GM12878 (cell line): ENCODE measurements at places on chromosomes 5 and 9. TPM values are rescaled to one million over a fixed set of nuclear protein-coding genes. Genes with fewer than 3 reads are reported as not detected.

CCL21 gene
- total RNA-seq, result 0.24 and 0.26 TPM in 2 replicates

PPP3R2 gene
- not detected in 2 replicates for total RNA-seq

SEMA5A gene
- total RNA-seq, result 0.21 and 0.28 TPM in 2 replicates

ZFP62 gene
- total RNA-seq, result 20.3 and 24.8 TPM in 2 replicates

PDE6A gene
- total RNA-seq, result not detected in 2 replicates

IFNA21 gene
- total RNA-seq, result not detected in 2 replicates

GRCh38 chr5:181217111-181217802 is 5.8 kb upstream of the TRIM41 start:
- peak; percentile 25 for DNase-seq

DNA sequence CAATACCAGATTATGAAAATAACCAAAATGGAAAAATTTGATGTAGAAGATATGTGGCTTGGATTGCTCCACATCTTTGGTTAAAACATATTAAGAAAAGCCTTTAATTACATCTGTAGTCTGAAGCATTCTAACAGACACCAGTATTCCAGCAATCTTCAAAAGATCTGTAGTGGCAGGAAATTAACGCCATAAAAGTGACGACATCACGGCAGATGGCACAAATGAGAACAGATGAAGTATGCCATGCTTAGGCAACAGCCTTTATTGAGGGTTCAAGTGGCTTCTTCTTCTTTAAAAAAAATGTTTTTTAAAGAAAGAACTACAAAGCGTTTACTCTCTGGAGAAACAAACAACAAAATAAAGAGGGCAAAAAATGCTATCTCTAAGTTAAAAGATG is 164.2 kb downstream of the MEF2C start:
- DNase-seq, result no peak

DNA sequence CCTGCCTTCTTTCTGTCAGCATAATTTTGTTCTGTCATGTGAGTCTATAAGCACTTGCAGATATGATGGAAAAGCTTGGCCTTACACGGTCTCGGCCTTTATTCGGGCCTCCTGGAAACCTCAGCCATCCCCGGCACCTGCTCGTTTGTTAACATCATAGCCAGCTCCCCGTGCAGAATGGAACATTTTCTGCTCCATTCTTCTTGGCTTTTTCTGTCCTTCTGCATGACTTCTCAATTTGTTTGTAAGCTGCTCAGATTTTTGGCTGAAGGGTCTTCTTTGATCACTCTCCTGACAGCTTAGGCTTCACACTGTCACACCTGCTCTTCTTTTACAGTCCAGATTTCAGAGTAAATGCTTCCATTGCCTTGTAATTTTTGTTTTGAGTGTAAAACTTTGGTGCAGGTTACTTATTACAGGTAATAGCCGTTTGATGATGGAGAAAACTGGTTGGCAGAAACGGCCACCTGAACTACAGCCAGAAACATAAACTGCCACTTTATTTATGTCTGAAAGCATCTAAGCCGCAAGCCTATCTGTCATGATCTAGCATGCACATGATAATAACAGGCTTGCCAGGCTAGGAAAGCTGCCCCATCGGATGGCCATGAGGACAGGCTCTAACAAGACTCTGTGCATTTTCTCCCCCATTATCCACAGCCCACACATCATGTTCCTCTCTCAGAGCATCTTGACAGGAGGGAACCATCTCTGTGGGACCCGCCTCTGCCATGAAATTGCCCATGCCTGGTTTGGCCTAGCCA is 197.0 kb downstream of the AOPEP start:
- DNase-seq, result no peak

- DNase-seq, result no peak
Observed at GRCh38 chr5:139639619-139640380, 8.3 kb upstream of the CXXC5 start.

- DNase-seq, result no peak
Observed at GRCh38 chr9:101162231-101162630, 133.7 kb downstream of the PLPPR1 start.

- no peak for DNase-seq
Observed at GRCh38 chr9:81387360-81388106, 301.8 kb downstream of the TLE1 start.

GRCh38 chr9:125443367-125443766 is 181.7 kb downstream of the GAPVD1 start:
- no peak for DNase-seq

GRCh38 chr9:124786881-124787573 is 10.1 kb downstream of the OLFML2A start:
- no peak for DNase-seq

DNA sequence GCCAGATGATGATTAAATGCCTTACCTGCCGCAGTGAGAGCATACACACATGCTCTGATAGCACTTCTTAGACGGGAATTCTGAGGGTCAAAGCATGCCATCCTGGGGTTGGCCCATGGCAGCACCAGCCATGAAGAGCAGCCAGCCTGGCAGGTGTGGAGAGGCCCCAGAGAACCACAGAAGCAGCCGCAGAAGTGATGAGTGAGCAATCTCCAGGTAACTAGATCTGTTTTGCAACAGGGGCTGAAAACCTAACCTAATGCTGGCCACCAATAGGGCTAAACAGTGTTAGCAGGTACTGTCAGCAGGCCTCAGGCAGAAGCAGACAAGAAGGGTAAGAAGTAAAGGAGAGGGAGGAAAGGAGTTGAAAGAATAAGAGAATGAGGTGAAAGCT is 33.5 kb upstream of the HOMER1 start:
- DNase-seq, result no peak

GRCh38 chr5:149546974-149547373 is 4.3 kb downstream of the CSNK1A1 start:
- DNase-seq, result no peak

GRCh38 chr5:90792725-90793124 is 234.1 kb downstream of the ADGRV1 start:
- DNase-seq, result no peak

DNA sequence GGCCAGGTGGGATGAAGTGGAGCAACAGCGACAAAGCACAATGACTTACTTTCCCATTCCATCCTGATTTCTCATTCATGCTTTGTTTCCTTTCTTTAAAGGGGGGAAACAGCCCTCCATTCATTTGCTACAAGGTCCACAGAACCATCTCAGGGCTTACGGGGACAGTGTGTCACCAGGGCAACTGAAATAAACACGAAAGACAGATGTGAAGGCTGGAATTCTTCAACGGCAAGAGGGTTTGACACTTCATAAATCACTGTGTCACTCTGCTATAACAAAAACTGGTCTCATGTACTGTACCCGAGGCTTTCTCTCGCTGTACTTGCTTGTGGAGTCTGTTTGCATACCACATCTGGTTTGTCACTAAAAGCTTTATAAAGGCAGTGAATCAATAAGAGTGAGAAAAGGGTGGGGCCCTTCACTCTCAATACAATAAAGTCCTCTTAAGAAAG is 150.8 kb downstream of the EFNA5 start:
- peak; percentile 33 for DNase-seq

DNA sequence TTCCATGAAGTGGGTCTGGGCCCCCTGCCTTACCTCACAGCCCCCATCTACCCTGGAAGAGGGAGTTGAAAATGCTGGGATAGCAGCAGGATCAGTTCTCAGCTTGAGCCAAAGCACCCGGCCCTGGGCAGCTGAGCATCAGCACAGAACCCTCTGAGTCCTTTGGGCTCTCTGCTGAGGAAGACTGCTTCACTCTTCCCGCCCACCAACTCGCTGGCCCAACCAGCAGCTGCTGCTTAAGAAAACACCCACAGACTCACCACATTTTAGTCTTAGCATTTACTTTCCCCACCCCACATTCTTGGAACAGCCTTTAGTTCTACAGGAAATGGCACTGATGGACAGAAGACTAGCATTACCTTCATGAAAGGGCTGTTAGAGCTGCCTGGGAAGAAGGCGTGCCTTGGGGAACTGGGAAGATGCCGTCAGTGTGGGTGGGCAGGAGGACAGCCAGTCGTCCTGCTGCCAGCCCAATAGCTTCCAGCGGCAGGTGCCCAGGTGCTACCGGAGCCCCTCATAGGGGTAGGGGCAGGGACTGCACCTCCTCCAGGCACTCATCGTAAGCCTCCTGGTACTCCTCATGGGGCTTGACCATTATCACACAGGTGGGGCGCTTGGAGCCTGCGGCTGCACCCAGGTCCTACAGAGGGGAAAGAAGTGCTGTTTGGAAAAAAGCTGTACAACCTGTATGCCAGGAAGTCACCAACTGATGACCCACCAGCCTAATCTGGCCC is 4.3 kb downstream of the NHP2 start:
- DNase-seq, result no peak

GRCh38 chr5:178420354-178420781 is 169.8 kb downstream of the COL23A1 start:
- no peak for DNase-seq

DNA sequence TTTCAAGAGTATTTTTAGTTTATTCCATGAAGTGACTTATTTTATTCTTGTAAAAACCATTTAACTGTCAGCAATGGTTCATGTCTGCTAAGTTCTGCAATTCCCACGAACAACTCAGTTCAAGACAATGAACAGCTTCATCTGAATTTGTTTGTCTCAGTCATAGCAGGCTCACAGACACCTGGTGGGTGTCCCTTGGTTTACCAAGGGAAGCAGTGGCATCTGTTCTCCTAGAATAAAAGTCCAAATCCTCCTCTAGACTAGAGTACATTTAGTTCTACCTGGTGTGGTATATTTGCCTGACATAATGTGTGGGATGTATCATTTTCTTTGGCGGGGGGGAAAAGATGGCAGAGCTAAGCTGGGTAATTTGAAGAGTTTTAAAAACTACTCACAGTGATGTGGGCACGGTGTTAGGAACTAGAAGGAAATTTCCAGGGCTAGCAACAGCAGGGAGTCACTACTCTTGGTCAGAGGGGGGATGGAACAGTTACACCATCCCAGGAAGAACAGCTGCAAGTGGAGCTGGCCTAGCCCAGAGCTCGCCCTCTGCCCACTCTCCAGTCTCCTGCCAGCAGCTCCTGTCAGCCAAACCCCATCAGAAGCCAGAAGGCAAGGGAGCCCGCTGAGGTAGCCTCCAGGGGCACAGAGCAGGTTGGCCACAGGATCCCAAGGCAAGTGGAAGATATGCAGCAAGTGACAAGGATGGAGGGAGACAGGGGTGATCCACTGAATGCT is 100.3 kb downstream of the PJA2 start:
- DNase-seq, result no peak

DNA sequence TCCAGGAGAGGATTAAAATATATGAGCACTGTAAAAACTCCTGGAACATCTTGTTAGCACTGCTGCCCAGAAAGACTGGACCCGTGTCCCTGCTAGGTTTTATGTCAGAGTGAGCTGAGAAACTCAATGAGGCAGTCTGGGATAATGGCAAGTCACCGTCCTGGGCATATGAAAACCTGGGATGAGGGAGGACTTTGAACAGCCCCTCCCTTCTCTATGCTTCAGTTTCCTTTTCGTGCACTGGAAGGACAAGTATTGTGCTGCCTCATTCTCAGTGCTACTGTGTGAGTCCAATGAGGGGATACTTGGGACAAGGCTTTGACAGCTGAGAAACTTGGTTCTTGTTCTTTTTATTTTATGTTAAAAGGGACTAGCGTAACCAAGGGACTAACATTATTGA is 143.0 kb upstream of the SHB start:
- DNase-seq, result no peak

DNA sequence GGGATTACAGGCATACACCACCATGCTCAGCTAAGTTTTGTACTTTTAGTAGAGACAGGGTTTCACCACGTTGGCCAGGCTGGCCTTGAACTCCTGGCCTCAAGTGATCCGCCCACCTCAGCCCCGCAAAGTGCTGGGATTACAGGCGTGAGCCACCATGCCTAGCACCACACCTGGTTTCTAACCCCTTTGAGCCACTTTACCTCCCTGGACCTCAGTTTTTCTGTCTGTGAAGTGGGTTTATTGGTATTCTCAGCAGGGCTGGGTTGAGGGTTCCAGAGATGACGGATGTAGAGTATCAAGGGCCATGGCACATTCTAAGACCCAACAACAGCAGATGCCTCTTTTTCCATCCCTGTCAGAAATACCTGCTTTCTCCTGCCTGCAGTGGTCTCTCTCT is 38.6 kb downstream of the AMBP start:
- DNase-seq, result no peak

DNA sequence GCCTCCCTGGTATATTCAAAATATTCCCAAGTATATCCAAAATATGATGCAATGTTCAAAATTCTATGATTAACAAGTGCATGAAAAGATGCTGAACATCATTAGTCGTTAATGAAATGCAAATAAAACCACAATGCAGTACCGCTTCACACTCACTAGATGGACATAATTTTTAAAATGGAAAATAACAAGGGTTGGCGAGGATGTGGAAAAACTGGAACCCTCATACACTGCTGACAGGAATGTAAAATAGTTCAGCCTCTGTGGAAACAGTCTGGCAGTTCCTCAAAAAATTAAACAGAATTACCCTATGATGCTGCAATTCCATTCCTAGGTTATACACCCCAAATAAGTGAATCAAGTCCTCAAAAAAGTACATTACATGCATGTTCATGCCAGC is 36.1 kb upstream of the MYOT start:
- DNase-seq, result no peak

DNA sequence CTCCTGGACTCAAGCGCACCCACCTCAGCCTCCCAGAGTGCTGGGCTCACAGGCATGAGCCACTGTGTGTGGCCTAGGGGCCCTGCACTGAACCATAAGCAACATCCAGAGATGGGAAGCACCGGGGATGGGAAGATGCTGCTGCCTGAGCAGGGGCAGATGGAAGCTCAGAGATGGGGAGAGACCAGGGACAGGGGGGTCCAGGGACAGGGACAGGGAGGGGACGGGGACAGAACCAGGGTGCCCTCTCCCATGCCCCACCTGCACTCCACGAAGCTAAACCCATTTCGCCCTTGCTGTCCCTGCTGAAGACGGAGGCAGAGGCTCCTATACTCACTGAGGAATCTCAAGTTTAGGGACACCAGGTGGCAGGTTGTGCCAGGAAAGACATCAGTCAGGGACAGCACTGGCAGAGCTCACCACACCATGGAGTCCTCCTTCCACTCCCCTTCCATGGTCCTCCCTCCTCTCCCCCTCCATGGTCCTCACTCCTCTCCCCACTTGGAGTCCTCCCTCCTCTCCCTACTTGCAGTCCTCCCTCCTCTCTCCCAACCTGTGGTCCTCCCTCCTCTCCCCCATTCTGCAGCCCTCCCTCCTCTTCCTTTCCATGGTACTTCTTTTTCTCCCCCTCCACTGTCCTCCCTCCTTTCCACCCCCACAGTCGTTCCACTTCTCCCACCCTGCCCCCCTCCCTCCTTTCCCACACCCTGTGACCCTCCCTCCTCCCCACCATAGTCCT is 45.5 kb upstream of the LRRC14B start:
- DNase-seq, result no peak

- no peak for DNase-seq
Observed at GRCh38 chr9:38074441-38074961, 5.5 kb upstream of the SHB start.

- no peak for DNase-seq
Observed at GRCh38 chr9:113388833-113389232, 12.0 kb upstream of the HDHD3 start.
